Tracheal epithelial cell (primary cell): ENCODE measurements at places on chromosomes 12 and 14. TPM values are rescaled to one million over a fixed set of nuclear protein-coding genes. Genes with fewer than 3 reads are reported as not detected.

The PTPRB gene
- 0.21 and 2.2 TPM in 2 replicates for total RNA-seq

The STRAP gene
- 74.5 and 86.3 TPM in 2 replicates for total RNA-seq

The ZBTB42 gene
- total RNA-seq = 10.4 and 10.8 TPM in 2 replicates

The SERPINA1 gene
- total RNA-seq = 1.1 and 10.6 TPM in 2 replicates

The NGB gene
- 0.24 TPM in 1 of 2 replicates, not detected in the other for total RNA-seq

The CD163L1 gene
- 1.4 TPM in 1 of 2 replicates, not detected in the other for total RNA-seq

The TCL1B gene
- not detected in 2 replicates for total RNA-seq

The WDR20 gene
- 7.7 and 14.1 TPM in 2 replicates for total RNA-seq

The PHETA1 gene
- 6.0 and 6.8 TPM in 2 replicates for total RNA-seq

The TEX22 gene
- under 0.01 and 0.21 TPM in 2 replicates for total RNA-seq

The TMEM132C gene
- not detected in 2 replicates for total RNA-seq

The BCL7A gene
- total RNA-seq = 14.0 and 18.3 TPM in 2 replicates

The CIDEB gene
- total RNA-seq = 1.4 and 6.0 TPM in 2 replicates

The DNAH10 gene
- total RNA-seq = under 0.01 TPM in 2 replicates

The LYZ gene
- not detected in 2 replicates for total RNA-seq

The ANKRD9 gene
- total RNA-seq = 49.9 and 73.3 TPM in 2 replicates

The BEST3 gene
- total RNA-seq = under 0.01 TPM in 1 of 2 replicates, not detected in the other

The OR4E2 gene
- total RNA-seq = not detected in 2 replicates

The MLH3 gene
- 10.6 and 26.4 TPM in 2 replicates for total RNA-seq

The C3AR1 gene
- total RNA-seq = under 0.01 TPM in 1 of 2 replicates, not detected in the other

The REP15 gene
- 0.72 TPM in 1 of 2 replicates, not detected in the other for total RNA-seq

The TOMM20L gene
- not detected in 2 replicates for total RNA-seq

The AKAP5 gene
- total RNA-seq = under 0.01 and 0.72 TPM in 2 replicates

The FIGNL2 gene
- total RNA-seq = under 0.01 TPM in 1 of 2 replicates, not detected in the other
